ENCODE measurements at places on chromosomes 4 and X.
A peak's percentile ranks its signal among the peaks of the same experiment; 100 is the strongest.

- no peak for DNase-seq
Measured at GRCh38 chrX:57681341-57681740, 1.3 kb upstream of the NLRP2B start.

DNA sequence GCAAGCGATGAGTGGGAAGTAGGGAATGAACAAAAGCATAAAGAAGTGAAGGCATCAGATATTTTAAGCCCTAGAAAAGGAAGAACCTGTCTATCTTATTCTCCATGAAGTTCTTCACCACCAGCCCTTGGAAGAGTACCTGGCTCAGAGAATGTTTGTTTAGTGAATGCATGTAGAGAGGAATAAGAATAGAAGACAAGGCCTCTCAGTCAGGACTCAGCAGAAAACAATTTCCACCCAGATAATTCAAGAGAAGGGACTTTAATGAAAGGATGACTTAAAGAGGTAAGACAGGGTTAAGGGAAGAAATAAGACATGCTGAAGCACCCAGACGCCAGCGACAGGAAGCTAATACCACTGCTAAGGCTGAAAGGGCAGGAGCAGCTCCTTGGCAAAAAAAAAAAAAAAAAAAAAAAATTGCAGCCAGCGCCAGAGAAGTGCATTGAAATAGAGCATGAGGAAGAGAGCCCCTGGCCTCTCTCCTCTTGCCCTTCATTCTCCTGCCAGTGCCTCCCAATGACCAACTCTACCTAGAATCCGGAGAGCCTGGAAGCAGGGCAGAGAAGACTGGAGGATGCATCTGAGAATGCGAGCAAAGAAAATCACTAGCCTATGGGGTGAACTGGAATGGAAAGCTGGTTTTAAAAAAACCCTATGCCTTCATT lies 47.2 kb upstream of the RASGEF1B start:
- DNase-seq = no peak

- DNase-seq = peak; percentile 50
Measured at GRCh38 chr4:1001561-1002130, 8.4 kb upstream of the SLC26A1 start.

DNA sequence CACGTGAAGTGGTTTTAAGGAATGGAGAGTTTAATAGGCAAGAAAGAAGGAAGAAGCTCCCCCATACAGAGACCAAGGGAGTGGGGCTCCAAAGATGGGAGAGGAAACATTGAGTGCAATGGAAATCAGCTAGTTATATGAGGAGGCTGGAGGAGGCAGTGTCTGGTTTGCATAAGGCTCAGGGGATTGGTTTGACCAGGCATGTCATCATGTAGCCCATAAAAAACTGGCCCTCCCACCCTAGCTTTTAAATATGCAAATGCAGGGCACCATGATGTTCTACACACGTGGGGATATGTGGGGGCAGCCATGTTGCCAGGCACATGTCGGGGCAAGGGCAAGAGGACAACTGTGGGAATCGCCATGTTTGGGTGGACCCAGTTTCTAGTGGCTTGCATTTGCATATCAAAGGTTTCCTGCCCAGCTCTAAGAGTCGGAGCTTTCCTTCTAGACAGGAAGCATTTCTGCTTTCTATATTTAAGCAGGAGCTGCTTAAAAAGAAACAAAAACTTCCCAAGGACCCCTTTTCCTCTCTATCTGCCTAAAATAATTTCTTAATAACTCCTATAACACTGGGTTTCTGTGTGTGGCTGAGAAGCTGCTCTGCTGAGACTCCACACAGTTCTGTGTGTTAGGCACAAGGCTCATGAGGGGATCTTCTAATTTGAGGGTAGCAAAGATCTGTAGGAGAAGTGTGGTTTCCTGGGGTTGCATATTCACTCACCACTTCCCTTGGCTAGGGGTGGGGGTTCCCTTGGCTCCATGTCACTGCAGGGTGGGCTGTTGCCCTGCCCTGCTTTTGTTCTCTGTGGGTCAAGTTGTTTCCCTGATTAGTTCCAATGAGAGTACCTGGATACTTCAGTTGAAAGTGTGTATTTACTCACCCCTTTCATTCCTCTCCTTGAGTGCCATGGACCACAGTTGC lies 113.5 kb downstream of the VSIG4 start:
- DNase-seq = no peak

- DNase-seq = no peak
Measured at GRCh38 chrX:133921764-133922389, 63.5 kb downstream of the GPC3 start.

GRCh38 chr4:37836838-37837440 lies 10.5 kb downstream of the PGM2 start:
- DNase-seq = no peak
